T-helper 1 cell treated with Interleukin-12 subunit alpha and Interleukin-12 subunit beta and Interleukin-4 antibody, amounts not matched to agents 30 ng/mL and 1 ng/mL, for 36 hours (primary cell): ENCODE measurements at places on chromosomes 5 and 9. TPM values are rescaled to one million over a fixed set of nuclear protein-coding genes. Genes with fewer than 3 reads are reported as not detected.

The GZMA gene
- total RNA-seq = 1,575 and 1,584 TPM in 2 replicates

The PPP2CA gene
- total RNA-seq = 137 and 143 TPM in 2 replicates

The CARD9 gene
- total RNA-seq = 1.3 and 1.6 TPM in 2 replicates

The PCDHB5 gene
- total RNA-seq = not detected in 2 replicates

The MYMK gene
- total RNA-seq = not detected in 2 replicates

The BHMT gene
- not detected in 2 replicates for total RNA-seq

The SLC6A3 gene
- not detected in 2 replicates for total RNA-seq

The NAIP gene
- total RNA-seq = 12.0 and 12.9 TPM in 2 replicates

The SLC34A3 gene
- total RNA-seq = not detected in 2 replicates

The LCN2 gene
- total RNA-seq = not detected in 2 replicates

The SEMA5A gene
- 0.05 and 0.44 TPM in 2 replicates for total RNA-seq
